ENCODE measurements at places on chromosomes 3 and 15.

GRCh38 chr3:161969867-161970266, 473.3 kb downstream of the OTOL1 start:
- H3K27ac ChIP-seq, result no peak overlapping the region
- no peaks in the 10 kb centered on the region for H3K27me3 ChIP-seq
- DNase-seq, result no peak
- no peak overlapping the region for H3K4me3 ChIP-seq
- no peaks in the 10 kb centered on the region for H3K4me1 ChIP-seq
- H3K36me3 ChIP-seq, result no peaks in the 10 kb centered on the region

DNA sequence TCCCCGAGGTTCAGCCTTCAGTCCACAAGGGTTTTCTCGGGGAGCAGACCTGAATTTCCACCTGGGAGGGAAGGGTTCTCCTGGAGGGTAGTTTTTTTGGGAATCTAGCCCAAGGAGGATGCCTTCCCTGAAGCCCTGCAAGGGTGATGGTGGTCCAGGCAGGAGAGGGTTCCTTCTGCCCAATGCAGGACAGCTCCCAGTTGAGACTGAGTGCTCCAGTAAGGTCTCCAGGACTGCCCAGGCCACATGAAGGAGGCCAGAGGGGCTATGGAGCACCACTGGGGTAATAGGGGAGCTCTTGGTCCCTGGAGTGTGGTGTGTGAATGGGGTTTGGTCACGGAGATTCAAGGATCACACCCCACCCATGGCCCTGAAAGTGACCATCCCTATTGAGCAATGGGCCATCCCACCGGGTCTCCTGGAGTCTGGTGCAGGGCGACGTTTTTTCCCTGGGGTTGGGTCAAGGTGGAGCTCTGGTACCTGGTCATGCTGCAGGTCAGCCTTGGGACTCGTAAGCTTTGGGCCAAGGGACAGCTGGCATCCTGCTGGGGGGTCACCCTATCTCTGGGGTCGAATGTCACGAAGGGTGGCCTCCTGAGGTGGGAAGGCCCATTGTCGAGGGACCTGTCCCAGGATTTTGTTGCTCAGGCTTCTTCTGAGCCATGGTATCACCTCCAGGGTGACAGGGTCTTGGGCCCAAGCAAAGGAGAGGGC, 196.5 kb downstream of the UBE3A start:
- no peaks in the 10 kb centered on the region for H3K27me3 ChIP-seq
- H3K4me3 ChIP-seq, result no peak overlapping the region
- no peaks in the 10 kb centered on the region for H3K36me3 ChIP-seq
- no peak overlapping the region for H3K27ac ChIP-seq

GRCh38 chr3:146162561-146162960, 1.6 kb upstream of the PLOD2 start:
- DNase-seq, result no peak
- H3K27me3 ChIP-seq, result no peaks in the 10 kb centered on the region
- peaks cover 9% of the 10 kb centered on the region for H3K4me1 ChIP-seq

DNA sequence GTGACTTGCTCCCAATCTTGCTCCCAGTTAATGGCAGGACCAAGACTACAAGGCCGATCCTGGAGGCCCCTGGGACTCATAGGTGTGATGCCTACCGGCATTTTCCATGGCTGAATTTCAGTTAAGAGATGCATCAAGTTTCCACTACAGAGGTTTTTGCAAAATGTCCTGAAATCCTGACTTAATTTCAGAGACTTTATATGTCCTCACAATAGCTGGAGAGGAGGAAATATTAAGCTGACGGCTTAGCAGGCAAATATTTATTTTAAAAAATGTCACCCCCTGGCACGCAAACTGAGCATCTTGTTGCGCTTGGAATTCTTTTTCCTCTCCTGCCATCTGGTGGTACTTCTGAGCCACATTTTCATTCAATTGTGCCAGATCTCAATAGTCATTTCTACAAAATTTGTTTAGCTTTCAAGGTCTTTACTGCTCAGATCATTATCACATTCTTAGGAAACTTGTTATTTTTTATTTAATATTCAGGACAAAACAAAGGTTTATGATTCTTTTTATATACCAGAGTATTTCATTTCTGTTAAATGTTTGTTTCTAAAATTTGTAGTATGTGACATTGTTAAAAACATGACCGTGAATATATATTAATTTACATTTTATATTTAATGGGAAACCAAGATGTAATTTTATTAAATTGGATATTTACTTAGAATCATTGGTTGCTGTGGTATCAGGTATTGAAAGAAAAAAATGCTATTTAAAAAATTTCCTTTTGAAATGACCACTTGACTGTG, 189.2 kb upstream of the THRB start:
- H3K4me1 ChIP-seq, result no peaks in the 10 kb centered on the region
- H3K27ac ChIP-seq, result no peak overlapping the region
- DNase-seq, result no peak

- H3K27me3 ChIP-seq, result no peaks in the 10 kb centered on the region
- peak overlapping the region; percentile 42 for H3K4me3 ChIP-seq
- no peak for DNase-seq
- H3K4me1 ChIP-seq, result no peaks in the 10 kb centered on the region
- peak overlapping the region; percentile 98 for H3K27ac ChIP-seq
These were observed 1.4 kb upstream of the BHLHE40 start for GRCh38 chr3:4977853-4978203.

- H3K4me1 ChIP-seq, result no peaks in the 10 kb centered on the region
- no peaks in the 10 kb centered on the region for H3K27me3 ChIP-seq
- no peak overlapping the region for H3K27ac ChIP-seq
- no peak for DNase-seq
These were observed 405.7 kb upstream of the MCTP2 start for GRCh38 chr15:93825682-93826081.

- no peak for DNase-seq
- no peaks in the 10 kb centered on the region for H3K4me1 ChIP-seq
- H3K4me3 ChIP-seq, result no peak overlapping the region
- no peaks in the 10 kb centered on the region for H3K36me3 ChIP-seq
- no peak overlapping the region for H3K27ac ChIP-seq
These were observed 280.3 kb downstream of the ZPLD1 start for GRCh38 chr3:102715030-102715697.

DNA sequence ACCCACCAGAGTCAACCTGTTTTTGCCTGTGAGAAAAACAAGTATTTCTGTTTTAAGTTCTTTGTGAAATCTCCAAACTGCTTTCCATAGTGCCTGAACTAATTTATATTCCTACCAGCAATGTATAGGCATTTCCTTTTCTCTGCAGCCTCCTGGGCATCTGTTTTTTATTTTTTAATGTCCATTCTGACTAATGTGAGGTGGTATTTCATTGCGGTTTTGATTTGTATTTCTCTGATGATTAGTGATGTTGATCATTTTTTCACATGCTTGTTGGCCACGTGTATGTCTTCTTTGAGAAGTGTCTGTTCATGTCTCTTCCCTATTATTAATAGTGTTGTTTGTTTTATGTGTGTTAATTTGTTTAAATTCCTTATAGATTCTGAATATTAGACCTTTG, 820.5 kb downstream of the MCTP2 start:
- no peak for DNase-seq
- H3K4me1 ChIP-seq, result no peaks in the 10 kb centered on the region
- no peaks in the 10 kb centered on the region for H3K36me3 ChIP-seq
- no peak overlapping the region for H3K27ac ChIP-seq

DNA sequence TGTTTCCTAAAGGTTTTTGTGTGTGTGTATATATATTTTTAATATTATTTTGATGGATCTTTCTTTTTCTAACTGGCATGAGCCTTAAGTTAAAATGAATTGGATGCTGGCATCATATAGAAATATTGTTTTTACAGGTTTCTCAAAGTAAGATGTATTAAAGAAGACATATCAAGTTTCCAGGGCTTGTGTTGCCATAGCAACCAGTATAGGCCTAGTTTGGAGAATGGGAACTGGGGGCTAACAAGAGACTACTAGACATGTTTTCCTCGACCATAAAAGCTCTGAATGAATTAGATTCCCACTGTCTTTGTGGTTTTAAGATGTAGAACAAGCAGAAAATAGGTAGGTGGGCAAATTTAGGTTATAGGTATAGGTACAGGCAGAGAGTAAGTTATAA, 771.4 kb downstream of the TUSC7 start:
- H3K36me3 ChIP-seq, result no peaks in the 10 kb centered on the region
- no peak for DNase-seq
- no peak overlapping the region for H3K27ac ChIP-seq
- no peak overlapping the region for H3K4me3 ChIP-seq
- H3K27me3 ChIP-seq, result no peaks in the 10 kb centered on the region

DNA sequence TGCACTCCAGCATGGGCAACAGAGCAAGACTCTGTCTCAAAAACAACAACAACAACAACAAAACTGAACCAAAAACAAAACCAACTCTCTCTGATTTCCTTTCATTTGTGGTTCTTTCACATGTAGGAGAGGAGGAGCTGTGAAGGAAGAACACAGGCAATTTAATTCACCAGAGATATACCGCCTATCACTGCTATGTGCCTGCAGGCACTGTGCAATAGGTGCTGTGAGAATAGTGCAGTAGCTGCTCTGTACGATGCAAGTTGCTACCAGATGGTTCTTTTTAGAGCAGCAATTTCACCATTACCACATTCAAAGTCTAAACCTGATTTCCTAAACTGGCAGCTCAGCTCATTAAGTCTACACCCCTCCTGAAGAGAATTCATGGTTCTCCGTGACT, 11.3 kb upstream of the PROK2 start:
- H3K27ac ChIP-seq, result no peak overlapping the region
- H3K4me1 ChIP-seq, result no peaks in the 10 kb centered on the region
- no peak for DNase-seq
- H3K27me3 ChIP-seq, result no peaks in the 10 kb centered on the region
- H3K4me3 ChIP-seq, result no peak overlapping the region
- H3K36me3 ChIP-seq, result no peaks in the 10 kb centered on the region

- no peak overlapping the region for H3K4me3 ChIP-seq
- no peaks in the 10 kb centered on the region for H3K4me1 ChIP-seq
- no peak for DNase-seq
- H3K27ac ChIP-seq, result no peak overlapping the region
- H3K27me3 ChIP-seq, result no peaks in the 10 kb centered on the region
These were observed 352.7 kb downstream of the ARPP21 start for GRCh38 chr3:35992041-35992440.

DNA sequence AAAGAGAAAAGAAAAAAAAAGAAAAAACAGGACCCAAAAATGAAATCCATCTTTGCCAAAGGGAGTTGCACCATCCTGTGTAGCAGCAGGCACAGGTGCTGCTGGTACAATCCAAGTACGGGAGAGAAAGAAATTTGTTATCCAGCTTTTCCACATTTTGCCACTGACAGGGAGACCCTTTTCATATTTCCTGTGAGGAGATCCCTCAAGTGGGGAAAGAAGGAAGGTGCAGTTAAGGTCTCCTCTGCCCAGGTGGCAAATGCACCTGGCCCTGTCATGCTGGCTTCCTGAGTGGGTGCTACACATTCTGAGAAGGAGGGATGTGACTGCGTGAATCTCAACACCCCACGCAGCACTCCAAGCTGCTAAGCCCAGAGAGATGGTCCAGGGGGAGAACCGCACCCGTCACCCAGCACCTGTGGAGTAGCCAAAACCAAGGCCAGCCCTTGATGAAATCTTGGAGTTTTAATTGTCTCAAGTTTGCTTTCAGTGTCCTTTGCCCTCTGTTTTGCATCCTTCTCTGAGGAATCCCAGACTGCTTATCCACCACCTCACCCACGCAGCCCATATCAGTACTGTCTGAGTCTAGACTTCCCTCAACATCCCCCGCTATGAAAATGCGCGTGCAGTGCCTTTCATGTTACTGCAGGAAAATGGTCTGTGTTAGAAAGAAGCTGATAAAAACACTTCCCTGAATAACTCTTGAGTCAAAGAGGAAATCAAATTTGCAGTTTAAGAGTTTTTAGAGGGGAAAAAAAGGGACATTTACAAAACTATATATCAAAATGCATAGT, 141.9 kb upstream of the THBS1 start:
- H3K27ac ChIP-seq, result no peak overlapping the region
- H3K36me3 ChIP-seq, result no peaks in the 10 kb centered on the region
- H3K4me3 ChIP-seq, result no peak overlapping the region
- no peaks in the 10 kb centered on the region for H3K27me3 ChIP-seq

GRCh38 chr15:41798607-41799487, 24.6 kb downstream of the MAPKBP1 start:
- H3K27ac ChIP-seq, result no peak overlapping the region
- no peak for DNase-seq
- H3K36me3 ChIP-seq, result no peaks in the 10 kb centered on the region
- H3K27me3 ChIP-seq, result no peaks in the 10 kb centered on the region
- no peak overlapping the region for H3K4me3 ChIP-seq

DNA sequence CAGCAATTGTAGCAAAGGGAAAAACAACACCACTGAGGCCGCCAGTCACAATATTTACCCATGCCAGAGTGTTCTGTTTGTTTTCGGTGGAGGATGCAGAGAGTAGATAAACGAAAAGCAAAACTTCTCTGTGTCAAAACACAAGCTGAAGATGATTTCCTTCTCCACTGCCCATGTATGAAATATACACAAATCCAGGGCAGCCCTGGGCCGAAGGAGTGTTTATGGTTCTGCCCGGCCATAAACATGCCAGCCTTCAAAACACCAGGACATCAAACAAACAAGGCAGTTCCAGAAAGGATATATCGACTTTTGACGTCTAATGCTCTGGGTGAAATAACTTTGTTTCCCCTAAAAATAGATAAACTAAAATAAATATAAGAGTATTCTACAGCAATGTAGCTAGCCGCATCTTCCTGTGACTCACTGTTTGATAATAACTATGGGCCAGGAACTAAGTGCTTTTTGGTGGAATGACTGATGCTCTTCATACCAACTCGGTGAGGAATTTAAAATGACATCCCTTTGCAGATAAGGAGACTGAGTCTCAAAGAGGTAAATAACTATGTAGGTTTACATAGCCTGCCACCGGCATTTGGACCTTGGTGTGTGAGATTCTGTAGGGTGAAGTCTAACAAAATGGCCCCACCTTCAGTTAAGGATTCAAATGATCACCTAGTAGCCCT, 82.8 kb downstream of the MAGI1 start:
- H3K27me3 ChIP-seq, result no peaks in the 10 kb centered on the region
- peaks cover 5% of the 10 kb centered on the region for H3K4me1 ChIP-seq
- no peak overlapping the region for H3K4me3 ChIP-seq
- no peaks in the 10 kb centered on the region for H3K36me3 ChIP-seq
- no peak overlapping the region for H3K27ac ChIP-seq

DNA sequence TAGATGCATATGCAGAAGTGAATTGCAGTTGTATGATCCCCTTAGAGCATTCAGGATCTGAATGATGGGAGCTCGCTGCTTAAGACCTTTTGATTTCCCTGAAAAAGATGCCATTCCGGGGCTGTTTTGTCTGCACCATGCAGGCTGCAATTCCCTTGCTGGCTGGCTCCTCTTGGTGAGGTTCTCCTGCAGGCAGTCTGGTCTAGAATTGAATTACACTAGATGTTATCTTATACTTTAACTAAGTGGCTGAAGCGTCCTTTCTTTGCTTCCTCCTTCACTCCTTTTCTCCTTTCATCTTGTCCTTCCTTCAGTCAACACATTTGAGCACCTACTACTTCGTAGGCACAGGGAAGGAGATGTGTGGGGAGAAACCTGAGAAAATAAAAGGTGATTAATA, 18.6 kb upstream of the MYZAP start:
- no peaks in the 10 kb centered on the region for H3K4me1 ChIP-seq
- no peaks in the 10 kb centered on the region for H3K36me3 ChIP-seq
- no peak overlapping the region for H3K4me3 ChIP-seq
- no peaks in the 10 kb centered on the region for H3K27me3 ChIP-seq
- no peak for DNase-seq

GRCh38 chr15:52417521-52417920, 111.2 kb downstream of the MYO5A start:
- peaks cover 3% of the 10 kb centered on the region for H3K36me3 ChIP-seq
- no peak overlapping the region for H3K4me3 ChIP-seq
- H3K27ac ChIP-seq, result no peak overlapping the region
- no peak for DNase-seq
- H3K4me1 ChIP-seq, result no peaks in the 10 kb centered on the region
